ENCODE measurements at places on chromosomes 7 and 10. TPM values are rescaled to one million over a fixed set of nuclear protein-coding genes. Genes with fewer than 3 reads are reported as not detected.

GRCh38 chr7:26658389-26659084, 205.9 kb downstream of the SKAP2 start:
- no peak for DNase-seq

DNA sequence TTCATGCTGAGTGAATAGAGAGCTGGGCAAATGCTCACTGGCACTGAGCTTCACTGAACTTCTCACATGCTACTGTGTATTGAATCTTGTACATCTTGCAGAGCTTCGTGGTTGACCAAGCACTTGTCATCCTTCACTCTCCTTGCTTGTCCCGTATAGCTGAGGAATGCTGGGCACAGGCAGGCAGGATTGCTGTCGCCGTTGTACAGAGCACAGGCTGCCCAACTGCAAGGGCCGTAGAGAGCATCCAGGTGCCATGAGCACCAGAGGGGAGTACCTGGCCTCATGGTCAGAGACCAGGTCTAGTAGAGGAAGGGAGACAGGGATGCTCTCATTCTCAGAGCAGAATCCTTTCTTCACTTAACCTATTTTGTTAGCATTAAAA, 99.8 kb upstream of the RET start:
- no peak for DNase-seq

GRCh38 chr7:96388166-96388565, 66.3 kb upstream of the SLC25A13 start:
- DNase-seq = no peak

DNA sequence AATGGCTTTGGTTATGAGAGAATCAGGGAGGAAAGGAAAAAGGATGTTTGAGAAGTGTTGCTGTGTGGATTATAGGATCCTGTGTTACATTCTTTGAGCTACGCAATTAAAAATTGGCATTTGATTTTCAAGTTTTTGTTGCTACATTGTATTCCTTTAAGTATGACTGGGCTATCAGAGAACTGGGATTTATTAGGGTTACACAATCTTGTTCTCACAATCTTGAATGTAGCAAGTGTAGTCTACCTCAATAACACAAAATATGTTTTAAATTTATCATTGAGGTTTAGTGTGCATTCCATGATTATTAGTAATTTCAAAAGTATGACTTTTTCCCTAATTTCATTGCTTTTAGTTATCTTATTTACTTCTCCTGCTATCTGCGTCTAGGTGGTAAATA, 113.9 kb downstream of the CACNB2 start:
- DNase-seq = no peak

GRCh38 chr10:49679480-49679893, at the start of gene C10orf53:
Gene C10orf53, plus strand, starts transcription at chr10:49679651. Its CDS starts 47 bp downstream, at chr10:49679698.
- DNase-seq = peak; percentile 54

Gene ZNF775
- 10.2 TPM for total RNA-seq
